ENCODE measurements at places on chromosomes 5 and 9.

- DNase-seq, result no peak
Observed at GRCh38 chr5:176733406-176734262, 76.7 kb upstream of the UNC5A start.

GRCh38 chr5:80076131-80077050, 41.2 kb downstream of the THBS4 start:
- DNase-seq, result no peak

DNA sequence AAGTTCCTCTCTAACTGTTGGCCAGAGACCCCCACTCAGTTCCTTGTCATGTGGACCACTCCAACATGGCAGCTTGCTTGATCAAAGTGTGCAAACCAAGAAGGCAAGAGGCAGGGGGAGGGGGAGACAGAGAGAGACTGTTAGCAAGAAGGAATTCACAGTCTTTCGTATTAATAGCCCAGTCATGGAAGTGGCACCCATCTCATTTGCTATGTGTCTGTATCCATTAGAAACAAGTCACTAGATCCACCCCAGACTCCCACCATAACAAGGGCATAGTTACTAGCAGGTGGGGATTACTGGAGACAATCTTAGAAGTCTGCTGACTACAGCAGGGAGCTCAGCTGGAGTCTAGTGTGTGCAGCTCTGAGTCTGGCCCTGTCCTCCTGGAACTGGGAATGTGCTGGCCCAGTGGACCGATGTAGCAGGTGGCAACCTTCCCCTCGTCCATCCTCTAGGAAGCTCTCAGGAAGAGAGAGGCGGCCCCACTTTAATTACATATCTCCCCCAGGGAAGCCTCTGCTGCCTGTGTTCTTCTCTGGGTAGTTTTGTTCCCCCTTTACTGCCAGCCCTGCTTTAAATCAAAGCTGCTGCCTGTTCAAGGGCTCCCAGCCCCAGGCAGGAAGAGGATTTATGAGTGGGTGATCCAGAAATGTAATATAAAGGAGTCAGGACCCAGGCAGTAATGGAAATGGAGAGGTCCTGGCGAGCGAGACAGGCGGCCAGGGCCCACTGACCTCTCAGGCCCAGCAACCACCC, 47.8 kb upstream of the ALDH1B1 start:
- DNase-seq, result no peak

- no peak for DNase-seq
Observed at GRCh38 chr9:7210854-7211637, 453.3 kb downstream of the KDM4C start.

DNA sequence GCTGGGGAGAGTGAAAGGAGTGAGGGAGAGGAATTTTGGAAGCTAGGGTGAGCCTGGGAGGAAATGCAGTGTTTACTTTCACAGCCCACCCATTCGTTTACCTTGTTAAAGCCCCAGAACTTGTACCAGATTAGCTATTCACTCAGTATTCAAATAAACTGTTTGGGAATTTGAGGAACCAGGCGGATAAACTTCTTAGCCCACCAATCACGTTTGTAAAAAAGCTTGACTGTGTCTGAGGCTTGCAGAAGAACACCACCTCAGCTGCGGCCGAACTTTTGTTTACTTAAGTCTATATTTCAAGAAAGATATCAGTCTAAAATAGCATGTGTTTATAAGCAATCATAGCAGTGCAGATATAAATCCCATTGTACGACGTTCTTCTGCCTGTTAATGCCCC, 5.2 kb upstream of the TLE1 start:
- DNase-seq, result no peak

Data from aorta (tissue), 5 donors.